Hair follicular keratinocyte (primary cell): ENCODE measurements at places on chromosomes 6 and 20. TPM values are rescaled to one million over a fixed set of nuclear protein-coding genes. Genes with fewer than 3 reads are reported as not detected.

The GRIK2 gene
- not detected in 2 replicates for total RNA-seq

The TINAG gene
- not detected in 2 replicates for total RNA-seq

The SCAF8 gene
- 15.7 and 18.1 TPM in 2 replicates for total RNA-seq

The ALDH8A1 gene
- not detected in 2 replicates for total RNA-seq

The TDRD6 gene
- under 0.01 TPM in 1 of 2 replicates, not detected in the other for total RNA-seq

The CPNE1 gene
- total RNA-seq = 131 TPM in 2 replicates

The GSTA3 gene
- not detected in 2 replicates for total RNA-seq

The MOG gene
- not detected in 2 replicates for total RNA-seq

The NKAIN2 gene
- not detected in 2 replicates for total RNA-seq

The HACE1 gene
- 5.7 and 10.5 TPM in 2 replicates for total RNA-seq

The TP53INP2 gene
- total RNA-seq = 0.80 and 1.6 TPM in 2 replicates

The KHDC1L gene
- total RNA-seq = not detected in 2 replicates
